ENCODE measurements at places on chromosomes 7 and 10. TPM values are rescaled to one million over a fixed set of nuclear protein-coding genes. Genes with fewer than 3 reads are reported as not detected.

The AEBP1 gene
- 13.6 TPM for total RNA-seq

The MKX gene
- 0.14 TPM for total RNA-seq

DNA sequence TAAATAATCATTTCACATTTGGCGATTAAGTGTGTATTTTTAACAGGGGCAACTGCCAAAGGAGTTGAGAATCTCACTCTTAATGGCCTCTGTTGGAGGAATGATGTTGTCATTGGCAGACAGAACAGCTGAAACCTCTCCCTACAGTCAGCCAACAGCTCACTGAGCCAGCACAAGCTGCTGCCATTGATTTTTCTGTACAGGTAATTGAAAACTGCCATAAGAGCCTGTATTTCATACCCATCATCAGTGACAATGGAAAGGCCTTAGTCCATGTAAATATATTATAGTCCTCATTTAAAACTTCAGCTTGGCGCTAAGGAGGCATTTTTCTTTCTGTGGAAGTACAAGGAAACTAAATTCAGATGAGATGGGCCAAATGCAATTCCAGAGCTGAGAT lies 28.1 kb upstream of the PTN start:
- DNase-seq: no peak

DNA sequence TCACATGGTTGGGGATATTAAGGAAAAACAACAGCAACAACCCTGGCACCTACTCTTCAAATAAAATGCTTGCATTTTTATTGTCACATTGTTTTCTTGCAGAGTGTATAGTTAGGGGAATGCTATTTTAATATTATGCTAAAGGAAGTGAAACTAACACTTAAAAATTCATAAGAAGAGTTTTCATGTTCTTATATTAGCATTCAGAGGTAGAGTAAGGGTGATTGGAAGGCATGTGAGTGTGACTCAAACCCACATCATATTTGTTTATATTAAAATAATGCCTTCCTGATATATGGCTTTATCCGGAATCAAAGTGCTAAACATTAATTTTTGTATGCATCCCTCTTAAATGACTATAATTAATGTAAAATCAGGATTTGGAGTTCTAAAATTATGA lies 59.8 kb upstream of the TES start:
- DNase-seq: no peak

DNA sequence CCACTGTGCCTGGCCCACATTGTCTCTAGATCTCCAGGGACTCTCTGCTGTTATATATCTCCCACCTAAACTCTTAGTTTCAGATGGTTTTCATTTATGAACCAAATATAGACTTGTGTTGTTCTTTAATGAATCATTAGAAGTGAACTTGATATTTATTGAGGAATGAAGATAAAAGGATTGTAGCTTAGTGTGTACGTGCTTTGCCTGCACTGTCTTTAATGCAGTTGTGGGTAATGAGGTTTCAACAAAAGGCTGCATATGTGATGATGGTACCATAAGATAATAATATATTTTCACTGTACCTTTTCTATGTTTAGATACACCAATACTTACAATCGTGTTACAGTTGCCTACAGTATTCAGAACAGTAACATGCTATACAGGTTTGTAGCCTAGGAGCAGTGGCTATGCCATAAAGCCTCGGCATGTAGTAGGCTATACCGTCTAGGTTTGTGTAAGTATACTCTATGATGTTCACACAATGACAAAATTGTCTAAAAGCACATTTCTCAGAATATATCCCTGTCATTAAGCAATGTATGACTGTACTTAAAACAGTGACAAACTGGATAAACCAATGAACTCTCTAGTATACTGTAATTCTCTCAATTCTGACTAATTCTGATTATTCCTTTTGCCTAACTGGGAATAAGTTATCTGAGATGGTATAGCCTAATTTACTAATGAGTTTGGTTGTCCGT lies 25.2 kb downstream of the VCL start:
- DNase-seq: no peak

- DNase-seq: no peak
Observed at GRCh38 chr7:111630862-111631261, 68.6 kb upstream of the IMMP2L start.

- DNase-seq: no peak
Observed at GRCh38 chr10:72253578-72253977, 20.1 kb upstream of the DDIT4 start.

- DNase-seq: no peak
Observed at GRCh38 chr10:92970301-92971070, 90.1 kb upstream of the CYP26C1 start.

- DNase-seq: no peak
Observed at GRCh38 chr7:33130184-33130583, 820 bp downstream of the BBS9 start.

- no peak for DNase-seq
Observed at GRCh38 chr7:17690030-17690429, 250.3 kb downstream of the SNX13 start.
